ENCODE measurements at places on chromosomes 7 and 10.

GRCh38 chr10:686155-686931, 3.1 kb downstream of the DIP2C start:
- no peak for DNase-seq

- no peak for DNase-seq
Measured at GRCh38 chr7:44802418-44803025, 6.0 kb downstream of the PPIA start.

- DNase-seq: no peak
Measured at GRCh38 chr10:107437921-107438320, 273.4 kb upstream of the SORCS1 start.

DNA sequence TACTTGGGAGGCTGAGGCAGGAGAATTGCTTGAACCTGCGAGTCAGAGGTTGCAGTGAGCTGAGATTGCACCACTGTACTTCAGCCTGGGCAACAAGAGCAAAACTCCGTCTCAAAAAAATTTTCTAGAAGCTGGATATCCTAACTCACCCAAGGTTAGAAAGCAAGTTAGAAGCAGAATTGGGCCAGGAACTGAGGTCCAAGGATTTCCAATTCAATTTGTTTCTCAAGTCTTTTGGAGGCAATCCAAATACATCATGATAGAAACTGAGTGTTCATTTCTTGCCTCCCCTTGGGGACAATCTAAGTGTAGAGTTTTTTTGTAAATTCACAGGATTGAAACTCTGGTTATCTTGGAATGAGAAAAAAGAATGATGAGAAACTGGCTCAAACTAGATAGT, 45.5 kb downstream of the LAMB1 start:
- no peak for DNase-seq

- no peak for DNase-seq
Measured at GRCh38 chr7:138396251-138397070, 63.6 kb upstream of the TRIM24 start.

DNA sequence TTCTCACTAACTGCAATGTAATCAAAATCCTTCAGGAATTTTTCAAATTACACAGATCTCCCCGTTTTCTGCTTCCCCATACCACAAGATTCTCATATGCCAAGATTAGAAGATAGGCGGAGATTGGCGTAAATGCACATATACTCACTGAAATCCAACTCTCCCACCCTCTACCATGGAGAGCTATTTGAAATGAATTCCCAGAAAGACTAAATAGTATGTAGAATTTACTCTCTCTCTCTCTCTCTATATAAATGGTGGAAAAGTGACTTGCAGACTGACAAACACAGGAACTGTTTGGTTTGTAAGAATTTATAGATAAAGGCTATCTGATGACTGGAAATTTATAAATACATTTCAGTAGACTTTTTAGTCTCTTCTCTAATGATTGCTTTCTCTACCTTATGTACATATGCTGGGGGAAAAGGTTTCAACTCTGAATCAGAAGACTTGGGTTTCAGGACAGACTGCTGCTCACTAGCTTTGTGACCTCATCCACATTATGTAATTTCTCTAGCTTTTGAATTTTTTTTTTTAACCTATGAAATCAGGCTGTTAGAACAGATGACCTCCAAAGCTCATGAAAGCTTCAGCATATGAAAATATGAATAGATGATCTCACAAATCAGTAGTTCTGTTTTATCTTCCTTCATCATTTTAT, 67.8 kb upstream of the CSTF2T start:
- no peak for DNase-seq

DNA sequence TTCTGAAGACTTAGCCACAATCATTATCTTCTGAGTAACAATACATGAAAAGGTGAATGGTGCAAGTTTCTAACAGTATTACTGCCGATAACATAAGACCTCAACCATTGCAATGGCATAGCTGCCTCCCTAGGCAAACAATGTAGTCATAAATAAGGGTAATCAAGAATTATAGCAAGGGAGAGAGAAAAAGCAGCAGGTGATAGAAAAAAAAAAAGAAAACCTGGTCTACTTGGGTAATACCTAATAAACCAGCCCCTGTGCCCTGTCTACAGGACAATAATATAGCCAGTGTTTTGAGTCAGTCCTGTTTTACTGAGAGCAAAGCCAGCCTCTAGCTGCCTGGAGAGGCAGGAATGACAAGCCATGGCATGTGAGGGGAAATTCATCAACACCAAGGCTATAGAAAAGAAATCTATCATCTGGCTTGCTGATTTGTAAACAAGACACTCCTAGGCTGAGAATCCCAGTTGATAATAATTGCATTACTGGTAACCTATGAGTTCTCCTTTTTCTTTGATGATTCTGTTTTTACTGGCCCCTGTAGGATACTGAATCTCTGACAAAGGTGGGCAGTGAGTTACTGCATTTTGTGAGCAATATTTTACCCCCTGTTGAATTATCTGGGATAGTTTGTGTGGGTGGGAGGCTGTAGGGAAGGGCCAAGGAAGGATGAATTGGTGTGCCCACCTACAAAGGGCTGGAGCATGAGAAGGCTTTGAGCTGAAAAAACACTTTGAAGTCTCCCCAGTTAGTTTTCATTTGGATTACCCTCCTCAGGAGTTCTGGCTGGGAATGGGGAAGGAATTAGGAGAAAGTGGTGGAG, 1.7 kb upstream of the WEE2 start:
- DNase-seq: no peak
